ENCODE measurements at places on chromosomes 1 and 21. TPM values are rescaled to one million over a fixed set of nuclear protein-coding genes. Genes with fewer than 3 reads are reported as not detected.

The KIF21B gene
- 30.3 TPM for total RNA-seq

The MYOC gene
- total RNA-seq: not detected

The SMPDL3B gene
- total RNA-seq: 0.22 TPM

The PERM1 gene
- not detected for total RNA-seq

The CFHR1 gene
- not detected for total RNA-seq

The GART gene
- 244 TPM for total RNA-seq

The RGS4 gene
- total RNA-seq: not detected

The AMY1A gene
- total RNA-seq: not detected

DNA sequence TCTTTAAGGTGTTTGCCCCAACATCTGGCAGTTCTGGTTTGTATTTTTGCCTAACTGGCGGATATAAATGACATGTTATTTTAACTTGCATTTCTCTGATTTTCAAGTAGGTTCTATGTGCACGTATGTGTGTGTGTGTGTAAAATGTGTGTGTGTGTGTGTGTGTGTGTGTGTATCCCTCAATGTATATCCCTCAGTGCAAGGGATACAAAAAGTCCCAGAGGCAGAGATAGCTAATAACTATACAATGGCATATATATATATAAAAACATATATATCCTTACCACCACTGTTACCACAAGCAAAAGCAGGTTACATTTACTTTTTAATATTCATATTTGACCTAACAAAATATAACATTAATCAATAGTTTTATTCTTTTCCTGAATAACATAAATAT is 95.0 kb upstream of the NR5A2 start:
- no peak for DNase-seq

DNA sequence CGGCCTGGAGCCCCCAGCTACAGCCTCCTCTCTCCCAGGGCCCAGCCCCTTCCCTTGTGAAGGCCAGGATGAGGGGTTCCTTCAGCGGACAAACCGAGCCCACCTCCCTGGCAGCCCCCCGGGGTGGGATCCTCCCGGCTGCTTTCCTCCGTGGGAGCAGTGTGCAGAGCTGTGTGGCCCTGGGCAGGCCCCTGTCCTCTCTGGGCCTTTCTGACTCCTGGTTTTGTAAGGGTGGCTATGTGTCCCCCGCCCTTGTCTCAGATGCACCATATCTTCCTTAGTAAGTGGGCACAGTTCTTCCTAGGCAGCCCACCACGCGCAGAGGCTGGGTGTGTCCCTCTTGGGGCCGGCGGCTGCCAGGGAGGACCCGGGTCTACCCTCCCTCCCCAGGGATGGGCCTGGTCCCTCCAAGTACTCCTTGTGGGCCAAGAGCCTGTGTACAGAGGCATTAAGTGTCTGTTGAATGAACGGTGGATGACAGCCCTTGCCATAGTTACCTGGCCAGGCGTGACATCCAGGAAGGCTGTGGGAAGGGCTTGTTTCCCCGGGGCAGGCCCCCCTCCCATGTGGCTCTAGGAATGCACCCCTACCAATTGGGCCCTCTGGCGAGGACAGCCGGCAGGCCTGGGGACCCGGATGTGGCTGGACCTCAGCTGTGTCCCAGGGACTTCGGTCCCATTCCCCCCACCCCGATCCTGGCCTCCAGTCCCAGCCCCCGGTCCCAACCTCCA is 3.8 kb downstream of the SMIM1 start:
- DNase-seq: no peak

- peak; percentile 6 for DNase-seq
Observed at GRCh38 chr21:17454315-17455027, 58.4 kb upstream of the CXADR start.

DNA sequence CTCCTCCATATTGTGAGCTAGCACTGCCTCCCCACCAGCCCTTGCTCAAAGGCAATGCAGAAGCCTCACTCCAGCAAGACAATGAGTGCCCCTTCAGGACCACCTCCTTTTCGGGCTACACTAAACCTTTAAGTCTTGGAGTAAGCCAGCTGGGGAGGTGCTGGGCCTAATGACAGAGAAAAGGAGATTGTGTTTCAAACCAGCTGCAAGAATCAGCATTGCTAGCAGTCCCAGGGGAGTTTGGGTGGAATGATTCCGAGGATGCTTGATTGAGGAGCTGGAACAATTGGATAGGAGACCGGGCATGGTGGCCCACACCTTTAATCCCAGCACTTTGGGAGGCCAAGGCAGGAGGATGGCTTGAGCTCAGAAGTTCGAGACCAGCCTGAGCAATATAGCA is 54.1 kb upstream of the GPR37L1 start:
- DNase-seq: no peak

DNA sequence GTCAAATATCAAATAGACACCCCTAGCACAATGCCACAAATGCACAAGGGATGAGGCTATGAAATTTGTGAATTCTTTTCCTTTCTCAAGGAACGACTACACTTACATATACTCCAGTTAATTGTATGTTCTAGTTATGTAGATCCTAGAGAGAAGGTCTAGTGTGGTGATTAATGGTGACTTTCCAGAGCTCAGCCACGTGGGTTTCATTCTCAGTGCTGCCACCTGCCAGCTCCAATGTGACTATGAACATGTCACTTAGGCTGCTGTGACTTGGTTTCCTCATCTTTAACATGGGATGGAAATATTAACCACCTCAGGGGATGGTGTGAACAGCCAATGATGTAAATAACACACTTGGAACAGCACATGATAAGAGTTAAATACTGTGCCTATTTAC is 138.3 kb downstream of the APP start:
- no peak for DNase-seq

GRCh38 chr1:154466921-154467417 is 35.0 kb upstream of the TDRD10 start:
- DNase-seq: no peak

GRCh38 chr21:36718951-36719501 is 20.1 kb downstream of the SIM2 start:
- DNase-seq: no peak

DNA sequence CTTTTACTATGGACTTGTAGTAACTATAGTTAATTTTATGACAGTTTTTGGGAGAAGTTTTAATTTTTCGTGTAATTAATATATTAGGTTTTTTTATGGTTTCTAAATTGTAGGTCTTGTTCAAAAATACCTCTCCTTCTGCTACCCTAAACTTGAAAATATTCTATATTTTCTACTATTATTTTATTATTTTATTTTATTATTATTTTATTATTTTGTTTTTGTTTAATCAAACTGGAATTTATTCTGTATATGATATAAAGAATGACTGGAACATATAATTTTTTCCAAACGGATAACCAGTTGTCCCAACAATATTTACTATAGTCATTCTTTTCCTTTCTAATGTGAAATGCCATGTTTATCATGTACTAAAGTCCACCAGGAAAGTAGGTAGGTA is 17.1 kb upstream of the AGO4 start:
- DNase-seq: no peak

DNA sequence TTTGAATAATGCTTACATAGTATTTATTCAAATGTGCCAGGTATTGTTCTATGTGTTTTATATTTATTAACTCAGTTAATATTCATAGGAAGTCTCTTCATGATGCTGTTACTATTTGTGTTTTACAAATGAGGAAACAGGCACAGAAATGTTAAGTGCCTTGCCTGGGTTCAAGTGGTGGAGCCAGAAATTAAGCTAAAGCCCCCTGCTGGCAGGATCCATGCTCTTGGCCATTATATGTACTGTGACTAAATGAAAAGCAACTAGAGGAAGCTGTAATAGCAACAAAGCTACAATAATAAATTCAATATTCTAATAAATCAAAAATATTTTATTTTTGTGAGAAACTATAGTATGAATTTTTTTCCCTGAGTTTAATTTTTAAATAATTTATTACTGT is 30.0 kb downstream of the IARS2 start:
- DNase-seq: no peak

DNA sequence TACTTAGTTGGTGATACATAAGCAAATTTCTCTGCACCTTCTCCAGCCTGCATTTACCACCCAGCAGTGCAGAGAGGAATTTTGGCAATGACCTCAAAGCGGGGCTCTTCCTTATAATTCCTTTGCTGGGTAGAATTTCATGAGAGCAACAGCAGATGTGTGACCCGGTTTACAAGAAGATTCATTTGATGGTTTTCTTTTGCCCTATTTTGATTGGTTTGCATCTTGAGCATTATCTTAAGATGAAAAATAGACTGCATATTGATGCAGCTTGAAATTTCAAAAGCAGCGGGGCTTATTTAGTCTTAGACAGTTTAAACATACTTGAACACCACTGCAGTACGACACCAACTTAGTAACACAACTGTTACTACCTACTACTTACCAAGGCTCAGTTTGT is 378.9 kb downstream of the TTLL7 start:
- DNase-seq: no peak

DNA sequence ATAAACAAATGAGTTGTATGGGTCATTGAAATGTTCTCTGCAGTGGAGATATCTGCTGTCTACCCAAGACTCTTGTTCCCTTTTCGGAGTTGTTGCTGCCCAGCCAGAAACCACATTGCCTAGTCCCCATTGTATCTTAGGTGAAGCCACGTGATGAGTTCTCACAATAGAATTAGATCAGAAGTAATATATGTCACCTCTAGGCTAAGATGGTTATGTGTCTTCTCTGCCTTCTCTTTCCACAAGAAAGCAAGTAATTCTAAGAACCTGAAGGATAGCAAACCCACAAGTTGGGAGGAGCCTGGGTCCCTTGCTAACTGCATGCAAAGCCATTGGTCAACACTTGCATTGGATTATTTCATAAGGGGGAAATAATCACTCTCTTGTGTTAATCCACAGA is 76.6 kb downstream of the ADCY10 start:
- no peak for DNase-seq

DNA sequence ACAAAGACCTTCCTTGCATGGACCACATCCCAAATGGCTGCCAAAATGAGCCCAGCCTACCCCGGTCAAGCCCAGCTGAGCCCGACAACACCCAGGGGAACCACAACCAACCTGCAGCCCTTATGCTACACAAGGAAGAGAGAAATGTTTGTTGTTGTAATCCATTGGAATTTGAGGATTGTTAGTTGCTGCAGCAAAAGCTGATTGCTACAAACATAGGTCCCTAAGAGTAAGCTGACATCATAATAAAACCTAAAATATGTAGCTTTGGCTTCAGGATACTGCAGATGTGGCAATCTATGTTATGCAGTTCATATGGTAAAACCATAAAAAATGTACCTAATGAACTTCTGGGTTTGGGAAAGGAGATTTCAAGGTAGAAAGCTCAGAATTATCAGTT is 65.5 kb upstream of the DNAH14 start:
- no peak for DNase-seq

GRCh38 chr1:176206006-176206960 is 803 bp downstream of the COP1 start:
- DNase-seq: peak; percentile 20

DNA sequence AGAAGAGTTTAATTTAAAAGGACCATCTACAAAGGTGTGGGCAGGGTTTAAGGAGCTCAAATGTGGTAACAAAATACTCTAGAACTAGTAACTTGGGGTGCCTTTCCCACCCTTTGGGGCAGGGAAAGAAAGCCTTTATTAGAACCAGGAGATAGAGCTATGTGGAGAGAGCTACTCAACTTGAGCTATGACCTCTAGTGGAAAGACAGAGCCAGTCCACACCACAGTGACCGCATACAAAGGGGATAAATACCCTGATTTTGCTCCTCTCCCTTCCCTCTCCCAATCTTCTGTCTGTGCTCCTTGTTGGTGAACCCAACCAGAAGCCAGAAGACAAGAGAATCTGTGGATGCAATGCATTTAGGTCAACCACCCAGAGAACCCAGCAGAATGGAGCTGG is 54.4 kb upstream of the JAK1 start:
- no peak for DNase-seq

- no peak for DNase-seq
Observed at GRCh38 chr1:72060466-72061245, 221.7 kb downstream of the NEGR1 start.

- DNase-seq: no peak
Observed at GRCh38 chr1:196438329-196438728, 169.9 kb downstream of the KCNT2 start.

GRCh38 chr1:21874778-21875547 is 62.1 kb downstream of the HSPG2 start:
- no peak for DNase-seq

DNA sequence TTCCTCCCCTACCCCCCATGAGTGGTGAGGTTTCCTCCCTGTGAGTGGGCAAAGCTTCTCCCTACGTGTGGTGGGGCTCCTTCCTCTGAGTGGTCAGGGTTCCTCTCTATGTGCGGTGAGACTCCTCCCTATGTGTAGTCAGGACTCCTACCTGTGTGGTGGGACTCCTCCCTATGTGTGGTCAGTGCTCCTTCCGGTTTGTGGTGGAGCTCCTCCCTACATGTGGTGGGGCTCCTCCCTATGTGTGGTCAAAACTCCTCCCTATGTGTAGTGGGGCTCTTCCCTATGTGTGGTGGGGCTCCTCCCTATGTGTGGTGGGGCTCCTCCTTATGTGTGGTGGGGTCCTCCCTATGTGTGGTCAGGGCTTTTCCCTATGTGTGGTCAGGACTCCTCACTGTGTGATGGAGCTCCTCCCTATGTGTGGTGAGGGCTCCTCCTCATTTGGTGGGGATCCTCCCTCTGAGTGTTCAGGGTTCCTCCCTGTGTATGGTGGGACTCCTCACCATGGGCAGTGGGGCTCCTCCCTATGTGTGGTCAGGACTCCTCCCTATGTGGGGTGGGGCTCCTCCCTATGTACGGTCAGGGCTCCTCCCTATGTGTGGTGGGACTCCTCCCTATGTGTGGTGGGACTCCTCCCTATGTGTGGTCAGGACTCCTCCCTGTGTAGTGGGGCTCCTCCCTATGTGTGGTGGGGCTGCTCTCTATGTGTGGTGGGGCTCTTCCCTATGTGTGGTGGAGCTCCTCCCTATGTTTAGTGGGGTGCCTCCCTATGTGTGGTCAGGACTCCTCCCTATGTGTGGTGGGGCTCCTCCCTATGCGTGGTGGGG is 29.1 kb downstream of the PRSS38 start:
- no peak for DNase-seq

DNA sequence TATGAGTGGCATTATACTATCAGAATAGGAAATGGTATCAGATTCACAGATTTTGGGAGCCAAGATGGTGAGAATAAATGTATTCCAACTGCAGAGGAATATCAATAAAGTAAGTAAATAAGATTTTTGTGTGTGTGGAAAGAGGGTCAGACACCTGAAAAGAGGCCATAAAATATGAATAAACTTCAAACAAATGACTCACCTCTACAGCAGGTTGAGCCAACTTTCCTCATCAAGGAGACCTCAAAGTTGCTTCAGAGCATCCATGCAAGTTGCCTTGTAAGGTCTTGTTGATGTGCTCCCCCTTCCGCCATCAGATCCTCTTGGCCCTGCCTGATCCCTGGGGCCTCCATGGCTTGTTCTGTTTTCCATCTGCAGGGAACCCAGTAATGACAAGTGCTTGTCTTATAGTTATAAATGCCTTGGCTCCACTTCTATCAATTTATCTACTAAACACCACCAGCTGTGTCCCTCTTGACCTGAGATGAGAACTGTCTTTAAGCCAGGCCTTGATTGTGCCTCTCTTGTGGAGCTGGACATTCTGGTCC is 775.6 kb downstream of the LTN1 start:
- DNase-seq: no peak

- DNase-seq: no peak
Observed at GRCh38 chr1:205714190-205714905, 34.0 kb upstream of the SLC45A3 start.

- peak; percentile 57 for DNase-seq
Observed at GRCh38 chr1:111507411-111508201, 4.2 kb upstream of the ADORA3 start.

Data from activated T-cell treated with anti-CD3 and anti-CD28 coated beads, Interleukin-2, amount 50 U/mL, for 4 hours (primary cell).